Lower lobe of right lung (tissue), 2 donors: ENCODE measurements at places on chromosomes 4 and X. TPM values are rescaled to one million over a fixed set of nuclear protein-coding genes. Genes with fewer than 3 reads are reported as not detected.

POF1B gene
- 2.5 TPM for total RNA-seq

ZNF518B gene
- 21.4 TPM for total RNA-seq

MYL5 gene
- total RNA-seq = 9.7 TPM

MAGEA9B gene
- total RNA-seq = not detected

MAGEB2 gene
- not detected for total RNA-seq

CENPVL1 gene
- total RNA-seq = not detected

LIMCH1 gene
- 267 TPM for total RNA-seq

SUPT20HL2 gene
- total RNA-seq = not detected

ARX gene
- total RNA-seq = 0.53 TPM

ETDB gene
- not detected for total RNA-seq

CETN2 gene
- total RNA-seq = 33.2 TPM

DNA sequence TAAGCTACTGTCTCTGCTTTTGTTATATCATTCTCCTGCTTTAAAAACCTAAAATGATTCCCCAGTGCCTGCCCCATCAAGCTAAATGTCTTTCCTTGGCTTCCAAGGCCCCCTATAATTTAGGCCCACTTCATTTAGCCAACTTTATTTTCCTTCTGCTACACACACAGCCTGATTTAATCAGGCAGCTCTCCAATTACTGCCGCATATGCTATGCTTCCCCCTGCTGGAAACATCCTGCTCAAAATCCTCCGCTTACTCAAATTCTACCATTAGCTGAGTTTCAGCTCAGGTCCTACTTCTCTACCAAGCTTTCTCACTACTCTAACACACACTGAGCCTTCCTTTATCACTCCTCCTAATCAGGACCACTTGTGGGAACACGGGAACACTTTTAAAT, 17.0 kb downstream of the LAMP2 start:
- no peak for DNase-seq

- DNase-seq = no peak
Observed at GRCh38 chr4:1953335-1953734, 55.4 kb downstream of the NELFA start.

DNA sequence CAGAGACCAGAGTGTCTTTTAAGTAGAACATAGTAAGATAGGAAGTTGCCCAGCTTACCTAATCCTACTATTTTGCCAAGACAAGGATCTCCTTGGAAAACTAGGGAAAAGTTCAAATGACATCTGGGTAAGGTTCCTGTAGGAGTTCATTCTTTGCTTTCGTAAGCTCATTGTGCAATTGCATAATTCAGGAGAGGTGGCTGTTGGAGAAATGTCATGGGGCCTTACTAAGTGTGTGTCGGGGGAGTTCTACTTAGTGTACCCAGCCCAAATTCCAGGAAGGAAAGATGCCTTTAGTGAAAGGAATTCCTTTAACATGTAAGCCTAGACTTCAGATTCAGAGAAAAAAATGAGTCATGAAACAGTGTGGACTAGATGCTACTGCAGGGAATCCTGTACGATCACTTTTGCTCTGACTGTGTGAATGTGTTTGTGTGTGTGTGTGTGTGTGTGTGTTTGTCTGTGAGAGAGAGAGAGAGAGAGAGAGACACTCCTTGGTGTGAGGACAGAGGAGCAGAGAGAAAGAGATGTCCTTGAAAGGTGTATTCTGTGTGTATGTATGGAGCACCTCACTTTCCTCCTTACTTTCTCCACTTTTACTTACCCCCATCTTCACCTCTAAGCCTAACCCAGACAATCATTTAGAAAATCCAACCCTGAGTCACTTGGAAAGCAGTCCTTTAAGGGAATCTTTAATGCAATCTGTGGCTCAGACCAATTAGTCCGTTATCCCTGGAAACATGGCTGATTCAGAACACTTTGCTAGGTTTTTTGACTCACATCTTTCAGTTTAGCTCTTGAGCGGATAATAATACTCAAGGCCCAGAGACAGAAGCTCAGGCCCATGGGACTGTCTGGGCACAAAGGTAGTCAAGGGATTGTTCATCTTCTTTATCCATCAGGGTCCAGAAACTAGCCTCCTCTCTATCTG, 114.5 kb upstream of the ACSL4 start:
- no peak for DNase-seq

DNA sequence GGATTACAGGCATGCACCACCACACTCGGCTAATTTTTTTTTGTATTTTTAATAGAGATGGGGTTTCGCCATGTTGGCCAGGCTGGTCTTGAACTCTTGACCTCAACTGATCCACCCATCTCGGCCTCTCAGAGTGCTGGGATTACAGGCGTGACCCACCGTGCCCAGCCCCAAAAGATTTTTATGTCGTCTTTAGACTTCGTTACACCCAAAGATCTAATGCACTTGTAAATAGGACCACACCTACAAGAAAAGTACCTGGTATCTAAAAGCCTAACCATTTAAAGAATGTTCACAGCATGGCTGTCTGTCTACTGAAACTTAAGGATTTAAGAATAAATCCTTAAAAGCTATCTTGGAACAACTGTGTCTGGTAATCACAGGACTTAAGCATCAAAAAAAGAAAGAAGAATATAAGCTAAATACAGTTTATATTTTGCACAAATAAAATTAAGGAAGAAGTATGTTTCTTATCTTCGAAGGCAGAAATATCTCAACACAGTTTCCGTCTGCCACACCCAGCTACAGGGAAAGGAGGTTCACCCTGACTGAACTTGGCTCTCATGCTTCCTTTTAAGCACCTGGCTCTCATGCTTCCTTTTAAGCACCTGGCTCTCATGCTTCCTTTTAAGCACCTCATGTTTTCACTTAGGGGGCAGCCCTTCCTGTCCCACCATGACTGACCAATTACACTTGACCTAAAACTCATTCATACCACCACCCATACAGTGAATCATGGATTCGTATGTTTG, 92.0 kb upstream of the STS start:
- DNase-seq = no peak

GRCh38 chrX:16120431-16120830, 2.9 kb upstream of the GRPR start:
- no peak for DNase-seq

GRCh38 chr4:169351872-169352271, 81.1 kb upstream of the SH3RF1 start:
- DNase-seq = no peak

- no peak for DNase-seq
Observed at GRCh38 chr4:62226082-62226481, 1026.0 kb downstream of the ADGRL3 start.

GRCh38 chr4:30716158-30716557, 4.0 kb upstream of the PCDH7 start:
- no peak for DNase-seq

DNA sequence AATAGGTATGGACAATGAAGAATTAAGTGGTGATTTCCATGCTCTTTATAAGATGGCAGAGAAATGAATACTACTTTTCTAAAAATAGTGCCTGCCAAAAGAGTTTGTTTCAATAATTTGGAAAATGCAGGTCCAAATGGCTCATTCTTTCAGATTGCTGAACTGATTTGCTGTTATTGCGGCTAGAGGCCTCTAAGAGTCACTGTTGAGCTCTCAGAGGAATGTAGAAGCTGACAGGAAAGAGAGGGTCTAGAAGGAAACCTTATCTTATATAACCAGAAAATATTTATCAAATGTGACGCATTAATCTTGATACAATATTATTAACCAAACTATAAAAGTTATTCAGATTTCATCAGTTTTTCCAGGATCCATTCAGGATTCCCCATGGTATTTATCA, 65.7 kb upstream of the PAGE1 start:
- DNase-seq = no peak

DNA sequence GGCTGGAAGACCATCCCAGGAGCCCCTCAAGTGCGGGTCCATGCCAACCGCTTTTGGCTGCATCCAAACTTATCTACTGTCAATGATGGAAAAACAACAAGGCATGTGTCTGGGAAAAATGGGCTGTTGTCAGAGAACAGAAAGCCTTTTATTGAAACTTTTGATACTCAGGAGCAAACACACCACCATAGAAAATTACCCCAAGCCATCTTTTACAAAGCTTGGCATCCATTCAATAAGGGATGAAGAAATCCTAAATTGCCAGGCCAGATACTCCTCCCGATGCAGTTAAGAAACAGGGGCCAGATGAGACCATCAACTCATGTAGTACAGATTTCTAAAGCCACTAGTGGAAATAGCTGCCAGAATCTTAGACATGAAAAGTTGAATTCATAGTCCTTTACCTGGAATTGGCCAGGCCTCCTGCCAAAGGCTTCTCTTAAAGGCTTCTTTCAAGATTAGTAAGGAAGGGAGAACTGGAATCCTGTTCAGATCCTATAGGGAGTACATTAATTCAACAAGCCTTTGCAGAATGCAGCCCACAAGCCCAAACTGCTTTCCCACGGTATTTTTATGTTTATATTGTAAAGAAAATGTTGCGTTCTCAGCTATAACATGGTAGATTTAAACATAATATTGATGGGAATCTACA, 145.4 kb upstream of the MAP3K15 start:
- DNase-seq = no peak

- DNase-seq = no peak
Observed at GRCh38 chr4:5539584-5539983, 168.8 kb downstream of the EVC2 start.

GRCh38 chr4:80803337-80803736, 227.2 kb upstream of the BMP3 start:
- no peak for DNase-seq

DNA sequence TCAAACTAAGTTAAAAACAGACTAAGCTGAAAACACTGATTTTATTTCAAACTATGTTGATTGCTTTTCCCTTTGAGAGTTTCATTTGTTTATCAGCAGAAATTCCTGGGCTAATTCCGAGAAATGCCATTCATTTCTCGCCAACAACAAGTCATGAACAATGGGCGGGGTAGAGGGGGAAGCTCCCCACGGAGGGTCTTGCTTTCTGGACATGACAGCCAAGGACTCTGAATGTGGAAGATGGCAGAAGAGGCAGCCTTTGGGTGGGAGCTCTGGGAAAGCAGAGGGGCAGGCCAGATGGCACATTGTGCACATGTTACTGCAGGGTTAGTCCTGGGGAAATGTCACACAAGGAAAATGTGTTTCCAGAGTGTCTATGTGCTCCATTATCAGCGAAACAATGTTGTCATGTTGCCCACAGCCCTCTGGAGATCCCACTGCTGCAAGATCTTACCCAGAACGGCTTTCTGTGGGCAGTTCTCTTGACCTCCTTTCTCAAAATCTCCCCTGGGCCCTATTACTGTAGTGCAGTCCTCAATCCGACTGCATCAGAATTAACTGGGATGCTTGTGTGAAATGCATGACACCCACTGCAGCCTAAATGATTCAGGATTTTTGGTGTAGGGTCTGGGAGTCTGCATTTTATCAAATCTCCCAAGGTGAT, 45.0 kb downstream of the CHRDL1 start:
- no peak for DNase-seq

DNA sequence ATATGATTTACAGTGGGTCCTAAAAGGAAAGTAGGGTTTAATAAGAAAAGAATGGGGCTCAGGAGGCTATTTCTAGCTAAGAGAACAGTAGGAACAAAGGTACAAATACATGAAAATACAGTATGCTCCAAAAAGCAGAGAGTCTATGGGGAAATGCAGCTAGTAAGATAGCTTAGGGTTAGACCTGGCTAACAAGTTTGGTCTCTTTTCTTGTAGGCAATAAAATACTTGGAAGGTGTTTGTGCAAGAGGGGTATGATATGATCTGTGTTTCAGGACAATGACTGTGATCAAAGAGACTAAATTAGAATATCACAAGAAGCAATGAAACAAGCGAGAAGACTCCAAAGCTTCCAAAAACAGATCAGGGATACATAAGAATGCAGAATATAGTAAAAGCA, 33.5 kb upstream of the SH3KBP1 start:
- no peak for DNase-seq
